ENCODE measurements at places on chromosomes 4 and X.

- no peak for DNase-seq
These were observed 282.1 kb downstream of the BCOR start for GRCh38 chrX:39815631-39816030.

- no peak for DNase-seq
These were observed 6.3 kb downstream of the GIMD1 start for GRCh38 chr4:106362086-106362825.

DNA sequence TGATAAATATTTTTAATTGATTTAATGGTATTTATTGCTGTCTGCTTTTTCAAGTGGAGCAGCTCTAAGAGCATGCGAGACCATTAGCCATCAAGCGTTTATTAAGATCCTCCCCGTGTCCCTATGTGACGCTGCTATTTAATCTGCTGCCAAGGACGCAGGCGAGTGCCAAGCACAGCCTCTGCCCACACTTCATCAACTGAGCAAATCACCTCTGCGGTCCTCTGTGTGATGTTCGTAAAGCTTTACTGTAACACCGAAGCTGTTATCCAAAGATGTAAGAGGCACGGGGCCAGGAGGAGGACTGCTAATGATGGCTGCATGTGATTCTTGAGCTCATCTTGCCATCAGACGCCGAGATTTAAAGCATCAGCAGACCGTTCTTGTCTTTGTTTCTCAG, 79.5 kb downstream of the STOX2 start:
- DNase-seq = no peak

DNA sequence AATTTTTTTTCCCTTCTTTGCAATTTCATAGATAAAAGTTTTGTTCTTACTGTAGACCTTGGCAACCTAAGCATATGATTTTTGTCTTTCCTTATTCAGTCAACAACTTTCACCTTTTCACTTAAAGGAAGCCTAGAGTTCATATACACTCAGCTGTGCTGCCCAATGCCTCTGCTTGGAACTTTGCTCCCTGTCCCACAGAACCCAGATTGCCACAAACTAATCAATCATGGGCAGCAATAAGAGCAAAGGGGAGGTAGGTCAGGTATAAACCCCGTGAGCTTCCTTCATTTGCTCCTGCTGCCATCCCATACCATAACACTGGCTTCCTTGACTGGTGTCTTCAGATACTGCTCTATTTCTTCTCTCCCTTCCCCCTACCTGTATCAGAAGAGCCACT, 51.0 kb upstream of the BEND2 start:
- DNase-seq = no peak

DNA sequence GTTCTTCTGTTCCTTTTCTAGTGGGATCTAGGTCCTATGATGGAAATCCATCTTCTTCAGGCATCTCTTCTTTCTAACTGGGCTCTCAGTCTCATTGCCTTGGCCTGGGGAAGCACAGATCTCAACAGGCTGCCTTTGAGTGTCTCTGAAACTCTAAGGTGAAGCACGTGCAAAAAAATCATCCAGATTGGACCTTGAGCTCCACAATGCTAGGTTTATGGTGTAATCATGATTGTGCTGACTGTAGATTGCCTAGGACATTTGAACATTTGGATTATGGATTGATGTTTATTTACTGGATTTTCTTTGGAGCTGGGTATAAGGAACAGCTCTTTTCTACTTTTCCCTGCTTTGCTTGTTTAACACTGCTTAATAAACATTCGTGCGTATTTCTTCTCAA, 191.5 kb upstream of the NR3C2 start:
- DNase-seq = no peak
